Cortex of kidney (tissue), 1 donor: ENCODE measurements at places on chromosomes 12 and 14.

GRCh38 chr12:27208414-27208750 is 35.7 kb upstream of the STK38L start:
- DNase-seq: no peak

DNA sequence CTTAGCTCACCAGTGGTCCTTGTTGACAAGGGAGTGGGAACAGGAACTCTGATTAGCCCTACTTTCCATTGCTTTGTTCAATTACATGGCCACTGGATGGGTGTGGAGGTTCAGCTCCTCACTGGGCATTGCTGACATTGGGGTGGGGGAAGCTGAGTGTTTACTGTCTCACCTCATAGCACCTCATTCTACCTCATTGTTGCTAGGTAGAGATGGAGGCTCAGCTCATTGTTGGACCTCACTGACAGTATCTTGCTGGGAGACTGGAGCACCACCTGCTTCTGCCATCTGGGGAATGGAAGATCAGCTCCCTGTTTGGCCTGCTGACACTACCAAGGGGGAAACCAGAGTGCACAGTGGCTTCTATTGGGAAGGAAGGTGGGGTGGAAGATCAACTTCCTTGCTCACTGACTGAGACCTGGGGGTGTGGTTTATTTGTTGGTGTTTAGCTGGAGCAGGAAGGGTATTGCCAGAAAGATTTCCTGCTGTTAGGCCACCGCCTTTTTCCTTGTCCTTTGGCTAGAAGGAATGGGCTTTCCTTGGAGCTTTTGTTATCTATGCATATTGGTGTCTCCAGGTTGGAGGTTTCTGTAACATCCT is 1.3 kb upstream of the OR4E2 start:
- DNase-seq: no peak

DNA sequence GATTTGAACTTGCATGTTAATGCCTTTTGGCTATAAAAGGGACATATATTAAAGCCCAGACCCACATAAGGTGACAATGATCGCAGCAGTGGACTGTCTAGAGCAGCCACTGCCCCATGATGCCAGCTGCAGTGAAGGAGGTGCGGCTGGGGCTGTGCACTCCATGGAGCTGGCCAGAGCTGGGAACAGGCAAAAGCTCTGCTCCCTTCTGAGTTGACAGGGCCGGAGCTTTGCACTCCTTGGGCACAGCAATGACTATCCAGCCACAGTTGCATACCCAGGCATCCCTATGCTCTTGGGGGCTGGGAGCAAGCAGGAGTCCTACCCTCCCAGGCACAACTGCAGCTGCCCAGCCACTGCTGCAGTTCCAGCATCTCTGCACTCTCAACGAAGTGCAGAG is 50.2 kb downstream of the EGLN3 start:
- no peak for DNase-seq

- no peak for DNase-seq
Measured at GRCh38 chr12:6970096-6970527, 352 bp downstream of the PHB2 start.

GRCh38 chr14:24422261-24422660 is 7.2 kb downstream of the CBLN3 start:
- DNase-seq: no peak

DNA sequence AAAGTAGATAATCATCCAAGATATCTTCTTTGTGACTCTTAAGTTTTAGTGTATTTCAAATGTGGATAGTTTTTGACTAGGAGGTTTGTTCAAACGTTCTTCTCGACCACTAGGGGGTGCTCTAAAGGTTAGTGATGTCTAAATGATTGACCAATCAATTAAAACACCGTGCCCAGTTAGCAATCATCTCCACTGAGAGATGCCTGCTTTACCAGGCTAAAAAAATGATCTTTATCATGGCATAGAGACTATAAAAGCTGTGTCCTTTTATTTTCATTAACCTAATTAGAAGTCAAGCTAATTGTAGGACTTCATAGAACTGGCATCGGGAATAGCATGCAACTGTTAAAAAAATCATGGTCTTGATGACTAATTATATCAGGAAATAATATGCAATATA is 153.9 kb downstream of the PRKCH start:
- DNase-seq: no peak

DNA sequence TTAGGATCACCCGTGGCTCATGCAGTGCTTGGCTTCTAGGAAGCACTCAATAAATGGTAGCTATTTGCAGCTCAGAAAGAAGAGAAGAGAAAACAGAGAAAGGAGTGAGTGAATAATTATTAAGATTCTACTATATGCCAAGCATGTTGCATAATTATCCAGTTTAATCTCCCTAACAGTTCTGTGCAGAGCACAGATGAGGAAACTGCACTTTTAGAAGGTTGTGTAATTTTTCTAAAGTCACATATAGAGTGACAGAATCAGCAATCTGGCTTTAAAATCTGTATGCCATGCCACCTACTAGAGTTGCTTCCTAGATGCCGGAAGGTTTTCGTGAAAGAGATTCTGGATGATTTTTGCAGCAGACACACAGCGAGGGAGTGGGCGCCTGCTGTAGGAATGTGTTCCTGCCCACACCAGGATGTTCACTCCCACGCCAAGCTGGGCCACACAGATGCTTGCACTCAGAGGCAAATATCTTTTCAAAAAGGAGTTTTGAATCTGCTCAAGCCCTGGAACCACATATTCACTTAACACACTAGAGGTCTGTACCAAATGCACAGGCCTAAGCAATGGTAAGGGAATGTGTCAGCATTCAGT is 50.2 kb upstream of the SMCO2 start:
- DNase-seq: no peak
